ENCODE measurements at places on chromosomes 12 and 14.

GRCh38 chr12:30806989-30807694 lies 52.4 kb upstream of the CAPRIN2 start:
- peak; percentile 56 for DNase-seq

DNA sequence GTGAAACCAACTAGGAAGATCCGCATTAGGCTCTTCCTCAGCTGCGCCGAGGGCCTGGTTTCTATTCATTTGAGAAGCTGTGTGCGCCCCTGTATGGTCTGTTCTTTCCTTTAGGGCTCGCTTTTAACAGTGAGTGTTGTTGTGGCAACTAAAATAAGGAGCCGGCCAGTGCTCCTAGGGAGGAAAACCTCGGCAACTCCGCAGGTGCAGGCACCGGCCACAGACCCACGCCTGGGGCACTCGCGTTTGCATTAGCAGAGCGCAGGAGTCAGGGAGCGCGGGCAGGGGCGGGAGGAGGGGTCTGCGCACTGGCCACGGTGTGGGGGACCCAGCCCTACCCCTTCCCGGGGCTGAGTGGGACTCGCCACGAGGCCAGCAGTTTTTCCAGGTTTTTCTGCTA lies 50.5 kb downstream of the STX2 start:
- DNase-seq: no peak

DNA sequence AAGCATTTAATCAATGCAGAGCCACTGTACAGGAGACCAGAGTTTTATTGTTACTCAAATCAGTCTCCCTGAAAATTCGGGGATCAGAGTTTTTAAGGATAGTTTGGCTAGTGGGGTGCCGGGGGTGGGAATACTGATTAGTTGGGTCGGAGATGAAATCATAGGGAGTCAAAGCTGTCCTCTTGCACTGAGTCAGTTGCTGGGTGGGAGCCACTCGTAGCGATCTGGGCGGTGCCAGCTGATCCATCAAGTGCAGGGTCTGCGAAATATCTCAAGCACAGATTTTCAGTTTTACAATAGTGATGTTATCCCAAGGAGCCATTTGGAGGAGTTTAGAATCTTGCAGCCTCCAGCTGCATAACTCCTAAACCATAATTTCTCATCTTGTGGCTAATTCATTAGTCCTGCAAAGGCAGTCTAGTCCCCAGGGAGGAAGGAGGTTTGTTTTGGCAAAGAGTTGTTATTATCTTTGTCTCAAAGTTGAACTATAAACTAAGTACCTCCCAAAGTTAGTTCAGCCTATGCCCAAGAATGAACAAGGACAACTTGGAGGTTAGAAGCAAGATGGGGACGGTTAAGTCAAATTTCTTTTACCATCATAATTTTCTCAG lies 169.4 kb upstream of the PLEKHG7 start:
- DNase-seq: no peak

DNA sequence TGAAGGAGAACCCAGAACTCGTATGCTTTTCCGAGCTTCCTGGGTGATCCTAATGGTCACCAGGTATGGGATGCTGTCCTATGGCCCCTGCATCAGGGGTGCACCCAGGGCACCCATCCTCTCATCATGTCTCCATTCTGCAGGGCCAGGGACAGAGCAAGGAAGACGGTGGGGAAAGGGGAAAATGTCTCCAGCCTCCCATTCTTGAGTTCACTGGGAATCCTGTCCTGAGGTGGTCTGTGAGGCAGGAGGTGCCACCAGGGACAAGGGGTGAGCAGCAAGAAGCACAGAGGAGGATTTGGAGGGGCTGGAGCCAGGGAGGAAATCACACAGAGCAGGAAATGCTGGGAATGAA lies 14.9 kb upstream of the SLC6A12 start:
- DNase-seq: no peak

GRCh38 chr12:40263616-40264409 lies 39.0 kb downstream of the LRRK2 start:
- DNase-seq: no peak

DNA sequence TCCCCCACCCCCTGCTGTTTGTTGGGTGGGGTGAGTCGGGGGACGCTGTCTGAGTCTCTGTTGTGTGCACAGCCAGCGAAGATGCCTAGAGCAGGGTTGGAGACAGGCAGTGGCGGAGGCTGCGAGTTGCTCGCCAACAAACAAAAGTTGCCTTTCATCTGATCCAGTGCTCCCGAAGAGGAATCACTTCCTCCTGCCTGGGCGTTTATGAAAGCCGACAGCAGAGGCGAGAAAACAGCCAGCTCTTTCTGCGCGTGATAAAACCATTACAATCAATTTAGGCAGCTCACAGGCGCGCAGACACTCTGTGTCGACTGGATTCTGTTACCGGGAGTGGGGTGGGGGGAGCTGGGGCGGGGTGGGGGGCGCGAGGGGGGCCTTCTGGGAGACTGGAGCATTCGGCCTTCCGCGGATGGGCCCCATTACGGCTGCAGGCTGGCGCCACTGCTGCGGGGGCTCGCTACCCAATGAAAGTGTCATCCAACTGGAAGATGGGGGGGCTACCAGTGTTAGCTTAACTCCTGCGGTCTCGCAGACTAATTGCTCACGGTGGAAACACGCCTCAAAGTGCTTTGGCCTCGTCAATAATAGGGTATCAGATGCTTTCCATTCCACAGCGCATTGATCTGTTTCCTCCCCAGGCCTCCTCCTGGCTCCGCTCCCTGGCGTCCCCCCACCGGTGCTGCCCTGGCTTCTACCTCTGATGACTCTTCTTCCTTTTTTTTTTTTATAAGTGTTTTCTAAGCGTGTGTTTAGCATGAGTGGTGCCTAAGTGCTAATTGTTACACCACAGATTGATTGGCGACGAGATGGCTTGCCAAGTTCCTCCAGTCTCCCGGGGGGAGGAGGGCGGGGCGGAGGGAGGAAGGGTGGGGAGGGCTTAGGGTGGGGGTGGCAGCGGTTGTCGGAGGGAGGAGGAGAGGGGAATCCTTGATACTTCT lies 678.4 kb downstream of the MED13L start:
- no peak for DNase-seq

GRCh38 chr14:54815016-54815415 lies 87.6 kb downstream of the GCH1 start:
- DNase-seq: no peak

- no peak for DNase-seq
These were observed 189.2 kb upstream of the C14orf180 start for GRCh38 chr14:104390221-104390931.

GRCh38 chr12:49049566-49050224 lies 10.9 kb downstream of the KMT2D start:
- no peak for DNase-seq

DNA sequence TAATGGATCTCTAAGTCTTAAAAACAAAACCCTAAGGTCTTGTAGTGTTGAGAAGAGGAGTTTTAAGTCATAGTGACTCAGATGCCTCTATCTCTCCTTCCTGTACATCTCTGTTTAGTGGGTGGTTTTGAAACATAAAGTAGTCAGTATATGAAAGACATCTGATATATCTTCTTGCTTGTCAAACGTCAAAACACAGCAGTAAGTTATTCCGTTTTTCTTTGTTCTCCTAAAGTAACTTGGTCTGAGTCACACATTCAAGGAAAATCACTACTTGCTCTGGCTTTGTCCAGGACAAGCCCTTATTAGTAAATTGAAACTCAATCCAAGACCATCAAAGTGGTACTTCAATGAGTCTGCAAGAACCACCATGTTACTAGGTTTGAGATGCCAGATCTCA lies 1172.5 kb downstream of the BCL11B start:
- DNase-seq: no peak

GRCh38 chr12:119372540-119372939 lies 38.0 kb downstream of the CCDC60 start:
- no peak for DNase-seq

- DNase-seq: no peak
These were observed at the start of gene ZNF219 for GRCh38 chr14:21098076-21098891. Gene ZNF219 (minus strand): TSS chr14:21098655. CDS start chr14:21093591, 5,064 bp downstream.

- DNase-seq: no peak
These were observed 107.4 kb downstream of the PRICKLE1 start for GRCh38 chr12:42482041-42482747.

GRCh38 chr12:118237908-118238307 lies 102.0 kb downstream of the PEBP1 start:
- DNase-seq: no peak

DNA sequence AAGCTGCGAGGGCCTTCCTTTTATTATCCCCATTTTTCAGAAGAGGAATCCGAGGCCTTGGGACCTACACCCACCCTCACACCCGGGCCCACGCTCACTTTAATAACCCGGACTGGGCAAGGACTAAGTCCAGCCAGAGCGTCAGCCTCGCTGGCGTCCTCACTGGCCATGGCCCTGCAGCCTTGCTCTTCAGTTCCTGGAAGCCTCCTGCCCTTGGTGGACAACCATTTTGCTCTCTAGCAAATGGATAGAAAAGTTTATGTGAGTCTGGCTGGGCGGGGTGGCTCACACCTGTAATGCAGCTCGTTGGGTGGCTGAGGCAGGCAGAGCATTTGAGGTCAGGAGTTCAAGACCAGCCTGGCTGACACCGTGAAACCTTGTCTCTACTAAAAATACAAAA lies 9.8 kb downstream of the RTL1 start:
- no peak for DNase-seq

GRCh38 chr12:96193725-96194575 lies at the start of gene ELK3:
Gene ELK3 (plus strand): TSS chr12:96194375.
- no peak for DNase-seq
